ENCODE measurements at places on chromosomes 4 and X. TPM values are rescaled to one million over a fixed set of nuclear protein-coding genes. Genes with fewer than 3 reads are reported as not detected.

The SSX3 gene
- not detected for total RNA-seq

GRCh38 chr4:128983771-128984485 lies 109.4 kb downstream of the SCLT1 start:
- no peak for DNase-seq

The BMX gene
- total RNA-seq, result 3.7 TPM

The IRS4 gene
- total RNA-seq, result not detected

- DNase-seq, result peak; percentile 19
These were observed 9.6 kb upstream of the INTU start for GRCh38 chr4:127622921-127623796.

- no peak for DNase-seq
These were observed 34.7 kb upstream of the NEUROG2 start for GRCh38 chr4:112550728-112551127.

- no peak for DNase-seq
These were observed 45.9 kb upstream of the UNC5C start for GRCh38 chr4:95594629-95595028.

The PCDH19 gene
- total RNA-seq, result 0.66 TPM

DNA sequence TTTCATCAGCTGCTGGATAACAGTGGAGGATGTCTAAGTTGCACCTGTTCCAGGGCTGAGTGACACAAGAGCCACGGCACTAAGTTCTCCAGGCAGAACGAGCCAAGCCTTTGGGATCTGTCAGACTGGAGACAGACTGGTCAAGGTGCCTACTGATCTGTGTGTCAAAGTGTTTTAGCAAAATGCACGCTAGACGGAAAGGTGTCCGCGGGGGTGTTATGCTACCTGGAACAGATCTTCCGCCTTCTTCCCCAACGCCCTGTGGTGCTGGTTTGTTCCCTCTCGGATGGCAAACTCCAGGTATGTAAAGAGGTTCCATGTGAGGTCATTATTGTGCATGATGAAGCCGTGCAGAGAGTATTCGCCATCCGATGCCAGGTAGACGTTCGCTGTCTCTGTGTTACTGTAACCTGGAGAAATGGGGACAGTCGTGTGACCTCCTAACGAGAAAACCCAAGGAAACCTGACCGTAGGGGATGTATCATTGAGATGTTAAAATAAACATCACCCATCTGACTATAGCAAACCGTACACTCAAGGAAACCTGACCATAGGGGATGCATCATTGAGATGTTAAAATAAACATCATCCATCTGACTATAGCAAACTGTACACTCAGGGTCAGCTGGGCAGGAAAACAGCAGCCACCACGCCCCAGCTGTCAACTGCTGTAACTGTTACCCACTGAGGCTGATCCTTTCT lies 29.7 kb upstream of the SLC25A6 start:
- no peak for DNase-seq

DNA sequence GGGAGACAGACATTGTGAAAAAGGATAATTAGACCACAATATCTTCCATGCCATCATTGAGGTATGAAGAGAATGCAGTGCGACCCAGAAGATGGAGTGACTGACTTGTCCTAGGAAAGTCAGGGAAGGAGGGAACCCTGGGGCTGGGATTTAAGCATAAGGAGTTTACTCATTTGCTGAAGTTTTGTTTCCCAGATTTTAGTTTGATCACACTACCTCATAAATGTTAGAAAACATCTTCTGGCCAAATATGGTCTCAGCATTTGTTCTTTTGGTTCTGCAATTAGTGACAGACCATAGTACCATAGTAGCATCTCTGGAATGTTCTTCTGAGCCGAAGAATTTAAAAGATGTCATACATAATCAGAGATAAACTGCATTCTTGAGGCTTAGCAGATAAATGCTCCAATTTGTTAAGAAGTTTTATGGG lies 96.5 kb upstream of the PGRMC2 start:
- no peak for DNase-seq

- peak; percentile 22 for DNase-seq
These were observed 218.7 kb downstream of the NWD2 start for GRCh38 chr4:37463033-37463856.

DNA sequence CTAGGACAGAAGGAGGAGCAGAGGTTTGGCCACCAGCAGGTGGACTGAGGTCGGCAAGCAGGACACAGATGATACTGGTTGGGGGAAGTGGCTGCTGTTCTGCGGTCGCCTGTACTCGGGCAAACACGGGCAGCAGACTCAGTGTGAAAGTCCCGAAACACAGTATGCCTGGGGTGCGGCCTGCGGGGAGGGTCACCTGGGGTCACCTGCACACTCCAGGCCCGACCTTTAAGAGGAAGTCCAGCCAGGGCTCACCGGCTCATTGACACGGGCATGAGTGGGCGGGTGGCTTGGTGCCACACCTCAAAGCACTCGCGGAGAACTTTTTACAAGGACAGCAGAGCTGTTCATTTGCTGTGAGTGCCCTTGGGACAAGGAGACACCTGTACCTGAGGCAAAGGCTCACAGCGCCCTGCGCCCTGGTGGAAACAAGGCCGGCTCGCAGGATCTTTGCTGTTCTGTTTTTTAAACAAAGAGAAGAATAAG lies 71.5 kb upstream of the MXD4 start:
- no peak for DNase-seq

The BTK gene
- 8.2 TPM for total RNA-seq

The CYTL1 gene
- 10.7 TPM for total RNA-seq

DNA sequence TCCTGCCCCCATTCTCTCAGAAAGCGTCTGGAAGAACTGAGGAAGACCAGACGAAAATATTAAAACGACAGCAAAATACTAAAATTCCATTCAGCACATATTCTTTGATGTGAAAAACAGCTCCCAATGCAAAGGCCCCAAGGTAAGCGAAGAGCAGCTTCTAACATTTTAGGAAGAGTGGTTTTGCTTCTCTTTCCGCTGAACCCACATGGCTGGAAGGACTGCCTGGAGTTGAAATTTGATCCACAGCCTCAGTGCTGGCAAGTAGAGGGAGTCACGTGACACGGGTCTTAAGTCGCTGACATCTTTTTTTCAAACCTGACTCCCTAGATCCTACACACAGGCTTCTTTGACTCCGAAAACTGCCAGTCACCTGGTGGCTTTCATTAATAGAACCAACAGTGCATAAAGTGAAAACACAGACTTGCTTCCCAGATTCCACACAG lies at the start of gene FAM13A:
Gene FAM13A (minus strand): TSS at position 233 of the 446 bp plus-strand sequence. CDS start 221 bp downstream, at position 12.
- DNase-seq, result peak; percentile 86

The SH3TC1 gene
- total RNA-seq, result 50.9 TPM

GRCh38 chr4:152534541-152535359 lies 1.1 kb downstream of the FBXW7 start:
- peak; percentile 33 for DNase-seq
